Activated CD4-positive, alpha-beta memory T cell treated with anti-CD3 and anti-CD28 coated beads for 36 hours (primary cell): ENCODE measurements at places on chromosomes 4 and X. TPM values are rescaled to one million over a fixed set of nuclear protein-coding genes. Genes with fewer than 3 reads are reported as not detected.

- no peak for DNase-seq
Measured at GRCh38 chrX:140337263-140337662, 167.6 kb downstream of the SOX3 start.

DNA sequence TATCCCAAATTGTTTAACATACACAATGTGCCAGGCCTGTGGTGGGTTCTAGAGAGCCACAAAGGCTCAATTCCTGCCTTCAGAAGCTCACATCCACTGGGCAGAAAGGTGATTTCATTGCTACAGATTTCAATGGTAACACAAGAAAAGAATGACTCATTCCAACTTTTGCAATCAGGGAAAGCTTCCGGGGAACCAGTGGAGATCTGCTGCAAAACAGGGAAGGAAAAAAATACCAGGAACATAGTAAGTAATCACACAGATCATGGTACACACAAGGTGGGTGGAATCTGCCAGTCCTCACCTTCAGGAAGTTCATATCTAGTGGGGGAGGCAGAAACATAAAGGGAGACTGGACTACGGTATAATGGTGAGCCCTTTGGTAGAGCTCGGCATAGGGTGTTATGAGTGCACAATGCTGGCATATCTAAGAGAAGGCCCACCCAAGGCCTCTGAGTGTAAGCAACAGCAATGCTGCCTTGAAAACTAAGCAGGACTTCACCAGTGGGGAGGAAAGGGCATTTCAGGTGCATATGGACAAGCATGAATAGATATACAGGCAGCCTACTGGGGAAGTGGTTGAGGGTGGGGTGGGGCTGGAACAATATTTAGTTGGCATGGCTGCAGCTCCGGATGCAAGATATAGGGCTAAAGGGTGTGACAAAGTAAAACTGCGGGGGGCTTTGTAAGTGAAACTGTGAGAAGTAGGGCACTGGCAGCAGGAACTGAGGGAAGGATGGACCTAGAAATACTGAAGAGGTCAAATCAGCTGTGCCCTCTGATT, 24.2 kb downstream of the GPRIN3 start:
- peak; percentile 65 for DNase-seq

DNA sequence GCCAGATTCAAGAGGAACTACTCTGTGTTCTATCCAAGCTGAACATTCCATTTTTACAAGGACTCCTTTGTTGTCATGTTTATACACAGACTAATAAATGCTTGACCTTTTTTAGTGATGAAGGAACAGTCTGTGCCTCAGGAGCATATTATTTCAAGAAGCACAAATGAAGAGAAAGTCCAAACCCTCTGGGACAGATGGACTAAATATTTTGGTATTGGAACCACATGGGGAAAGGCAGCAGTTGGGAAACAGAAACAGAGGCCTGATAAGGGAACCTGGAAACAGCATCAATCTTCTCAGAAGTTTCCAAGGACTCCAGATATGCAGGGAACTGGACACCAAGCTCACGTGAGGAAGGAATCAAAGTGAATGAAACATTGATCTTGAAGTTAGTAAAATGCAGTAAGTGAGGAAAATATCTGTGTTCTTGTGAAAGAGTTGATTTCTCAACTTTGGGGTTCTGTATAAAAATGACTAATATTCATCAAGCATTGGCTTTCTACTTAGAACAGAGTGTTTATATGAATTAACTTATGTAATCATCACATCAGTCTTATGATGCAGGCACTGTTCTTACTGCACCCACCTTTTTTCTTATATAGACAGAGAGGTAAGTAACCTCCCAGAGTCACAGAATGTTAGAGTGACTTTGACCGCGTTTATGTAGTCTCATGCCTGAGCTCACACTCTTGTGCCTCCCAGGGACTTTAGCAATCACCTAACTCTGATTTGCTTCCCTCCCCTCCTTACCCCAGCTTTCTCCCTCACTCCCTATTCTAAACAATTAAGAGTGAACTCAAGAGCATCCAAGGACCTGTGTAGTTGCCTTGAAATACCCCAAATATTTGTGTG, 148.9 kb upstream of the JADE1 start:
- DNase-seq, result no peak

DNA sequence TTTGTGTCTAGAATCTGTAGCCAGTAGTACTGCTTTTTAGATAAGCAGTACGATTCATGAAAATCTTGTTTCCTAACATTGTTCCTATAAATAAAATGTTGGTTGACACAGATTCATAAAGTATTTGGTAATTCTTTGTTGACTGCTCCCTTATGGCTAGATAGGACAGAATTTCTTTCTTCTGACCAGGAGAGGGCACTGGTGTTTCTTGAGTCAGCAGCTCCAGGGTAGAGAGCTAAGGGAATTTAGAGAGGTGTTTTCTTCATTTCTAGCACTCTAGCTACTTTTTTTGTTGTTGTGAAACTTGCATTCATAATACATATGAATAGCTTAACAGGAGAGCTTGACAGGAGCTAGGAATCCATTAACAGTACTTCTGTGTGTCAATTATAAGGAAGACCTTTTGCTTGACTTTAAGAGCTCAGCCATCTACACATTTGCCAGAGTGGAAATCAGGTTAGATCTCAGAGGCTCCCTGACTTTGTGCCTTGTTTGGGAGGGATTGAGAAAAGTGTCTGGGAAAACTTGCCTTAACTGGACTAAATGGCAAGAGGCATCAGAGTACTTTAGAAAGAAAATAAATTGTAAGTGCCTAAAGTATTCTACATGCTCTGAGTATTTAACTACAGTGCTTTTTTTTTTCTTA, 756.1 kb downstream of the SH3BGRL start:
- no peak for DNase-seq

DNA sequence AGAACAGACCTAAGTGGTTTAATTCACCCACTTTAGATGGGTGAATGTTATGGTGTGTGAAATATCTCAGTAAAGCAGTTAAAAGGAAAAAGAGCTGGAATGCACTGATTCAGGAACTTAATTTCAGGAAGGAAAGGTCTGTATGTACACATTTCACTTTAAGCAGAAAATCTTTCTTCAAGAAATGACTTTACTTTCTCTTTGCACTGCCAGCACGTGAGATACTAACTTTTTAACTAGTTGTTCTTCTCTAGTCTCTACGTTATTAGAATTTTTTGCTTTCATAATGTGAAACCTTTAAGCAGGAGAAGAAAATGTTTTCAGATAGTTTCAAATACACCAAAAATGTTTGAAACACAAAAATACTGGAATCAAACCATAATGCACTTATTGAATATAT, 18.8 kb downstream of the C4orf46 start:
- DNase-seq, result no peak

GRCh38 chr4:164748375-164748774, 5.6 kb upstream of the SMIM31 start:
- DNase-seq, result no peak

DNA sequence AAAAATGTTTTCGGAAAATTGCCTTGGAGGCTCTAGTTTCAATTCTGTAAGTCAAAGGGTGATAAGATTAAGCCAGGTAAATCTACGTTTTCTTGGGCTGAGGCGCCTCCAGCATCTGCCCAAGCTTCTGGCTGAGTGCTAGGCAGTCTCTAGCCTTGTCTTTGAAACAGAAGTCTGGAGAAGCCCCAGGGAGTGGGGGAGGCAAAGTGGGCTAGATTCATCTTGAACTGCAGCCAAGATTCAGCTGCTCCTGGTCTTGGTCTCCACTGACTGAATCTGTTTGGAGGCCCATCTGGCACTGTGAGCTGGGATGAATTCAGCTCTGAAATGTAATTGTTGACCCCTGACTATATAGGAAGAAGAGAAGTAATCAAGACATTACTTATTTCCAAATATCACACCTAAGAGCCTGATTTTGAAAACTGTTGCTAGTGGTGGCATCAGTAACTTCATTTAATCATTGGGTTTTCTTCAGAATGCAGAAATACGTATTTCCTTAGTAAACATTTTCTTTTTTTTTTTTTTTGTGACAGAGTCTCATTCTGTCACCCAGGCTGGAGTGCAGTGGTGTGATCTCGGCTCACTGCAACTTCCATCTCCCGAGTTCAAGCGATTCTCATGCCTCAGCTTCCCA, 187.3 kb upstream of the LEF1 start:
- DNase-seq, result no peak

GRCh38 chrX:154607370-154607769, 11.7 kb downstream of the CTAG1B start:
- no peak for DNase-seq

- no peak for DNase-seq
Measured at GRCh38 chr4:87543835-87544461, 14.8 kb upstream of the SPARCL1 start.

DNA sequence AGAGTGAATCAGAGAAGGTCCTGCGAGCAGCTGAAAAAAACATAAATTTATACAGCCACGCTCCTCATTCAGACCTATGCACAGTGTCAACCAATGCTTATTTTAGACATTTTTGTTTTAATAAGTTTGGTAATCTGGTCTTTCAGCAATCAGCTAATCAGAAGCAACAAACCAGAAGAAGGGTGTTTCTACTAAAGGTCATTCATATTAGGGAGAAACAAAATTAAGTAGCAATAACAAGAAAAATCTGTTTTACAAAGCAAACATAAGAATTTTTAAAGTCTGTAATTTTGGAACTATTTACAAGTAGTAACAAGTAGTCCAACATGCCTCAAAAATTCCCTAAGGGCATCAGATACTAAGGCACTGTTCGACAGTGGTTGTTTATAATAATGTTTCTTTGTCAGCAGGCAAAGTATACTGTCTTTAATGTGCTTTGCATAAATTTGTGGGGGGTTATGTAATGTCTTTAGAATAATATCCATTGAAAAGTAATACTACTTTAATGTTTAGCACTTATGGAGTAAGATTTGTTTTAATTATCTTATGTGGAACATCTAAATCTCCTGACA, 82.8 kb downstream of the PHOX2B start:
- DNase-seq, result no peak

- peak; percentile 30 for DNase-seq
Measured at GRCh38 chr4:931194-931959, 739 bp downstream of the GAK start.

DNA sequence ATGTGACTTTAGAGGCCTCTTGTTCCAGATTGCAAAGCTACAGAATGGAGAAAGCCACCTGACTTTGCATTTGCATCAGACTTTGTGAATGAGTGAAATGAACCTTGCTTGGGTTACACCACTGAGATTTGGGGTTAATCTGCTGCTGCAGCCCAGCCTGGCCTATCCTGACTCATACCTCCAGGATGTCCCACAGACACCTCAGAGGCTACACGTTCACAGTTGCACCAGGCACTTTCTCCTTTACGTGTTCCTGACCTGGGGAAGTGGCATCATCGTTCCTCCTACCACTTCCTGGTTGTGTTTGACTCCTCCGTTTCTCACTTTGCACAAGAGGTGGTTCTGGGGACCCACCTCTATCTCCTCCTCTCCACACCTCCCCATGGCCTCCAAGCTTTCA, 9.2 kb upstream of the SORCS2 start:
- peak; percentile 78 for DNase-seq

DNA sequence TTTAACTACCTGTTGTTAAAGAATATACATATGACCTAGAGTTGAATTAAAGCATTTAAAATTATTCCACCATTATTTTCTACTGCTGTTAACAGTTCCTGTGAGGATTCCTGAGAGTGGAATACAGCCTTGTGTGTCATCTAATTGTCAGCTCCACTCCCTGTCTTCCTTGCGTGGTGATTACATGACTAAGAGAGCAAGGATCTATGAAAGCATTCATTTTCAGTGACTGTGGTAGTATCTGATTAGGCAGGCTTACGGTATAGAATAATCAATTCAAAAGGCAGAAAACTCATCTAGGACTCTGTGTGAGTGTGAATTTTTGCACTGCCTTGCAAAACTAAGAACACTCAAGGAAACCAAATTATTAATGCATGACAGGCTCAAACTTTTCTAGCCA, 577.8 kb downstream of the SH3BGRL start:
- DNase-seq, result no peak

- no peak for DNase-seq
Measured at GRCh38 chr4:185729391-185729804, 82.6 kb downstream of the SORBS2 start.

DNA sequence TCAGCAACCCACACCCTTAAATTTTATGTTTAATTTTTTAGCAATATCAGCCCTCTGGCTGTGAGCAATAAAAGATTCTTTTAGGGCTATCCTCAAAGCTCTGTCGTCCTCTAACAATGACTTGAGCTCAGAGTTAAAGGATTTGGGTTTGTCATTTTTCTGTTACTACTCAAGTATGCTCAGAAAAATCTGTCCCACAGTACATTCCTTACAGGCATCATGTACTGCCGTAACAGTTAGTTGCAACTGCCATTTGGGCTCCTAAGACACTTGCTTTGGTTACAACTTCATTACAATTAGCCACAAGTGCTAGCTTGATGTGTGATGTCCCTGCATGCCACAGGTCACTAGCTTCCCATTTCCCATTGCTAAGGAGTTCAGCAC, 33.2 kb downstream of the COQ2 start:
- no peak for DNase-seq

DNA sequence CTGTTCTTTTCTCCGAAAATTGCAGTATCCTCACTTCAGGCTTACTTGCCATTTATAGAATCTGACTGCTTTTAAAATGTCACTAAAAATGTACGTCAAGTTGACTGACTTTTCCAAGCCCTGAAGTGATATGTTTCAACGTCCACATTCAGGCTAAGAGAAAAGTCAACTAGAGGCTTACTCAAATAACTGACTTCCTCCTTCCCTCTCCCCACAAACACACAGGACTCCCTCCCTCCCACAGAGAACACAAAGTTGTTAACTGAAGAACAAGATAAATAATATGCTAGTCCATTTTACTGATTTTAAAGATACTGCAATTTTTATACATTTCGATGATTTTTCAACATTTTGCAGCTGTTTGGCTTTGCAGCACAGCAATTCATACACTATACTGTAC, 13.8 kb upstream of the CDKL2 start:
- no peak for DNase-seq

DNA sequence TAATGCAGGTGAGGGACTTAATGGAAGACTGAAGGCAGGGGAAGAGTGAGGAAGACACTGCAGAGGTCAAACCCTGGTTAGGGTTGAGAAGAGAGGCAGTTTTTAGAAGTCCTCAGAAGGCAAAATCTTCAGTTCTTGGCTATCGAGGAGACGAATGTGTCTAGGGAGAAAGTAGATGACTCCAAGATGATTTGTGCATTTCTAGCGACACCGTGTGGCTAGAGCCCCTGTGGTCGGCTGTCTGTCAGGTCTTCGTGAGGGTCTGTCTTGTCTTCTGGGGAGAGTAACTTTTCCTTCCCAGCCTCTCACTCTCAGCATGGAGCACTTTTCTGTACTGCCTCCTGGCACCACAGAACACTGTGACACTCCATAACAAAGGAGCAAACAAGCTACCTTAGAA, 458.1 kb downstream of the STIM2 start:
- peak; percentile 20 for DNase-seq

GRCh38 chr4:3107691-3108121, 33.2 kb downstream of the HTT start:
- no peak for DNase-seq

- DNase-seq, result no peak
Measured at GRCh38 chr4:29276150-29276549, 1444.0 kb upstream of the PCDH7 start.

The RBM46 gene
- total RNA-seq, result not detected

The CCDC160 gene
- total RNA-seq, result not detected

The PDLIM3 gene
- total RNA-seq, result not detected

The CTAG2 gene
- not detected for total RNA-seq

The FAM53A gene
- 1.3 TPM for total RNA-seq

The BTK gene
- total RNA-seq, result 0.58 TPM
